Gastrocnemius medialis (tissue), 4 donors: ENCODE measurements at places on chromosomes 1 and 21. TPM values are rescaled to one million over a fixed set of nuclear protein-coding genes. Genes with fewer than 3 reads are reported as not detected.

DNA sequence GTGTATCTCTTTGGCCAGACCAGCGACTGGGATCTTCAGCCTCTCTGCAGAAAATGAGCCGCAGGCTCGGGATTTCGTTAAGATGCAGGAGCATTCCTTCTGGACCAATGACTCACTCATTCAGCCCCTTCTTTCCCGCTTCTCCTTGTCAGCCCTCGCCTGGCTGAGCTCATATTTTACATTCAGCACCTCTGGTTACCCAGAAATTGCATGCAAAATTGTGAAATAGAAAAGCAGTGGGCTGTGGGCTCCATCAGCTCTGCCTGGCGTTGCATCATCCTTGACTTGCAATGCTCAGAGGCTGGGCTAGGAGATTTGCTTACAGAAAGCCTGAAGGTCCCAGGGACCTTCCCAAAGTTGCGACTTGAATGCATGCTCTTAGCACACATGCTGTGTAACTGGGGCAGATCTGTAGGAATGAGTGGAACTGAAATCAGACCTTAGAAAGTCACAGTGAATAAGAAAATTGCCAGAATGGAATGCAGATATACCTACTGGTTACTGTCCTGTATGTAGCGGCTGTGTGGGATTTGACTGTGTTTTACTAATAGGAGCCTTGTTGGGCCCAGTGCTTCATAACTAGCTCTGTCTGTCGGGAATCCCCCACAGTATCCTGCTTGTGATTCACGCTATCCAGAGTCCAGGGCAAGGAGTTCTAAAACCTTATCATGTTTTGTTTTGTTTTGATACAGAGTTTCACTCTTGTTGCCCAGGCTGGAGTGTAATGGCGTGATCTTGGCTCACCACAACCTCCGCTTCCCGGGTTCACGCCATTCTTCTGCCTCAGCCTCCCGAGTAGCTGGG lies 444.8 kb downstream of the KIF26B start:
- DNase-seq, result peak; percentile 8

DNA sequence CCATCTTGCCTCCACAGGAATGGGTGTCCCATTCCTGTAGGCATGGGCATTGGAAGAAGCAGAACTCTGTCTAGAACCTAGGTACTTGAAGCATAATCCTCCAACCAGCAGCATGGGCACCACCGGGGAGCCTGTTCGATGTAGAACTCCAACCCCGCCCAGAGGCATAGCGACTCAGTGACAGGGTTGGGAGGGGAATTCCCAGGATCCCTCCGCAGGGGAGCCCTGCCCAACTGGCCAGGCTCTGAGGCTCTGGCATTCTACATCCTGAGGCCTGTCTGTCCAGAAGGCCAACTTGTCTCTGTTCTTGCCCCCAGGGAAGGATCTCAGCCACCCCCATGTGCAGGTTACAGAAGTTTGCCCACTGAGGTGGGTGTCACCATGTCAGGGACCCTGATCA lies 38.2 kb downstream of the CACNA1S start:
- DNase-seq, result no peak

DNA sequence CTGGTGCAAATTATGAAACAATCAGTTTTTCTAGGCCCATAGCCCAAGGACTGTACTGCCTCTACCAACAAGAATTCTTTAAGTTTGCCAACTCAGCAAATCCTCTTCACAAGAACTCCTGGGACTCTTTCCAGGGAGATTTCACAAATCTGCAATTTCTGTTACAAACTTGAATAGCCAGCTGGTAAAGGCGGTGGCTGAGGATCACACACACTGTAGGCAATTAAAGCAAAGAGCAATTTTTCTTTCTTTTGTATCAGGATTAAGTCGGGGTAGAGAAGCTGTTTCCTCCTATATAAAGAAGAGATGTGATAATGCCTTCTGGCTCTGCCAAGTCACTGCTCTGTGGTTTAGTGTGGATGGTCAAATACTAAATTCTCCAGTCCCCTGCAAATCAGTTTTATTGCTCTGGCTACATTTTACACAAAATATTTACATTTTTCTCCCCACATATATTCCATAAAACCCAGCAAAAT lies 1.7 kb downstream of the ALDH9A1 start:
- DNase-seq, result no peak

DNA sequence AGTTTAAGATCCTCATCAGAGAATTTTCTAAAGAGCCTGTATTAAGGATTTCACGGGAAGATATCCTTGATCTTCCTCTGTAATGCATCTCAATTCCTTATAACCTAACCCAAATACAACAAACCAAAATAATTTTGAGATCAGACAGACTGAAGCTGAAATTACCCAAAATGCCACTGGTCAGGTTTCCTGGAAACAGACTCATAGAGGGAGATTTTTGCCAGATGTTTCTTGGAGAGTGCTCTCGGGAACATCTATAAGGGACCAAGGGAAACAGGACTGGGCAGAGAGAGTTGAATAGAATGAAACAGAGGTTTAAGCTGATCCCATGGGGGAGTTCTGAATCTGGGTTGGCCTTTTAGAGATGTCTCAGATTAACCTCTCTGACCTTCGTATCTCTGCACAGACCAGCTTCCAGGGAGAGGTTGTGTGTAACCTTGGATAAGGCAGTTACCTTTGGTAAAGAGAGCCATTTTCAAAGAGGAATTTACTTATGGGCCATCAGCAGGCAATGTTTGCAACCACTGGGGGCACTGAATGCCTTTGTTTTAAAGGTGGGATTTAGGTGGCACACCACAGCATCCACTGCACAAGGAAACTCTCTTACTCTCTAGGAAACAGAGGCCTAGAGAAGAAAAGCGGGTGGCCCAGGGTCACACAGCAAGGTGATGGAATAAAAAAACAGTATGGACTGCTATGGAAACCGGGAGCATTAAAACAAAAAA lies 130.8 kb upstream of the SGIP1 start:
- DNase-seq, result no peak

- no peak for DNase-seq
Measured at GRCh38 chr1:32972814-32973428, 8.3 kb upstream of the RNF19B start.

AMPD1 gene
- 93.4 TPM for total RNA-seq

COL16A1 gene
- 4.3 TPM for total RNA-seq

GRCh38 chr21:27649323-27649722 lies 682.4 kb upstream of the ADAMTS5 start:
- no peak for DNase-seq

LINGO4 gene
- total RNA-seq, result 7.8 TPM

DNA sequence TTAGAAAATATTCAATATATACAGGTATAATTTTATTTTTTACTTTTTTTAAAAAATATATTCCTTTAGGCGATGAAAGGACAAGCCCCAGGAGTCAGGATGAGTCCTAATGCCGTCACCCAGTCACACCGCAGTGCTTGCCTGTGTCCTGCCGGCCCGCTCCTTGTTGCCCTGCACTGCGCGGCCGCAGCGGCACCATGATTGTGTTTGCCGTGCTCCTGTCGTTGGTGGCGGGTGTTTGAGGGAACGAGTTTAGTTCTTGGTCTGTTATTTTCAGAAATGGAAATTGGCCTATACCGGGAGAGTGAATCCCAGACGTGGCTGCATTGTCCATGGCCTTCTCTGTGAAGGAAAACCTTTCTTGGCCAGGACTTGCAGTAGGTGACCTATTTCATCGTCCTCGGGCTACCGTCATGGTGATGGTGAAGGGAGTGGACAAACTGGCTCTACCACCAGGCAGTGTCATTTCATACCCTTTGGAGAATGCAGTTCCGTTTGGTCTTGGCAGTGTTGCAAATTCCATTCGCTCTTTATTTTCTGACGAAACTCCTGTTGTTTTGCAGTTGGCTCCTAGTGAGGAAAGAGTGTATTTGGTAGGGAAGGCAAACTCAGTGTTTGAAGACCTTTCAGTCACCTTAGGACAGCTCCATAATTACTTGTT lies 45.9 kb upstream of the CRB1 start:
- DNase-seq, result no peak

CLDN17 gene
- not detected for total RNA-seq
